ENCODE measurements at places on chromosomes 1 and 21.
A peak's percentile ranks its signal among the peaks of the same experiment; 100 is the strongest.

GRCh38 chr1:233482388-233482787 is 131.5 kb upstream of the KCNK1 start:
- no peak for DNase-seq

- peak; percentile 14 for DNase-seq
Measured at GRCh38 chr21:35796844-35797243, 263.5 kb downstream of the SETD4 start.

- no peak for DNase-seq
Measured at GRCh38 chr1:111576547-111576946, 43.0 kb upstream of the RAP1A start.

DNA sequence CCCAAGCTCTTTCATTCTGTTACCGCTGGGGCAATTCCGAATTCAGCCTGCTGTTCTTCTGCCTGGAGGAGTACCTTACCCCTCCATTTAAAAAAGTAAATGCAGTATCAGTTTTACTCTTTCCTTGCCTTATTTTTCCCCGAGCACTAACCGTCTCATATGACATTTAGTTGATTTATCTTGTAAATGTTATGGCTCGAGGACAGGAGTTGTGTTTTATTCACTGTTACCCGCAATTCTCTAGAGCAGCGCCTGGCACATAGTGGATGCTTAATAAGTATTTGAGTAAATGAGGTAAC is 425 bp upstream of the TADA1 start:
- no peak for DNase-seq

GRCh38 chr1:25945761-25946160 is 39.5 kb upstream of the STMN1 start:
- no peak for DNase-seq

DNA sequence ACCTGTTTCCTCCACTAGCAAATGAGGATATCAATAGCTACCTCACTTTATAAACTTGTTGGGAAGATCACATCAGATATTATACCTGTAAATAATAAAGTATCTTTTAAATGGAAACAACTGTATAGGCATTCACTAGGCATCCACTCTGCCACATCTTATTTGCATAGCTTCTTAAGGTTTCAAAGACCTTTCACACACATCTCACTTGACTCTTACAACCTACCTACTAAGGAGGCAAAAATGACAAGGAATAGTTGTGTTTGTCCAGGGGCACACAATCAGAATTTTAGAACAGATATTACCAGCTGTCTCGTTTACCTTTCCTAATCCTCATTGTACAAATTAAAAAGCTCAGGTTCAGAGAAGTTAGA is 51.5 kb downstream of the VANGL2 start:
- DNase-seq = no peak
